ENCODE measurements at places on chromosomes 2 and 18.

- DNase-seq: no peak
Observed at GRCh38 chr18:37368110-37368954, 197.3 kb downstream of the CELF4 start.

DNA sequence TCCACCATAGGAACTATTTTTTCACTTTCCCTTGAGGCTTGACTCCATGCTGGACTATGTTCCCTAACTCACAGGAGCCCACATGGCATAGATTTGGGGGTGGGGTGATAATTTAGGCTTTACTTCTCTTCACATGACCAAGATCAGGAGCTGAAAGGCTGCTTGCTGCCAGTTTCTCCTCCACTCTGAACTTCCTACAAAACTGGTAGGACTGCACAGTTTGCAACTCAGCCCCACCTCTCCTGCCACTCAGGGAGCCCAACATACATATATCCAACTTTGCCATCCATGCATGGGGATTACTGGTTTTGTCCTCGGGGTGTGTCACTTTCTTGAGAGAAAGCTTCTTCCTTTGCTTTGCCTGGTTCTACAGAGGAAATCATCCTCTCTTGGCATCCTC, 14.2 kb downstream of the INO80D start:
- DNase-seq: no peak

DNA sequence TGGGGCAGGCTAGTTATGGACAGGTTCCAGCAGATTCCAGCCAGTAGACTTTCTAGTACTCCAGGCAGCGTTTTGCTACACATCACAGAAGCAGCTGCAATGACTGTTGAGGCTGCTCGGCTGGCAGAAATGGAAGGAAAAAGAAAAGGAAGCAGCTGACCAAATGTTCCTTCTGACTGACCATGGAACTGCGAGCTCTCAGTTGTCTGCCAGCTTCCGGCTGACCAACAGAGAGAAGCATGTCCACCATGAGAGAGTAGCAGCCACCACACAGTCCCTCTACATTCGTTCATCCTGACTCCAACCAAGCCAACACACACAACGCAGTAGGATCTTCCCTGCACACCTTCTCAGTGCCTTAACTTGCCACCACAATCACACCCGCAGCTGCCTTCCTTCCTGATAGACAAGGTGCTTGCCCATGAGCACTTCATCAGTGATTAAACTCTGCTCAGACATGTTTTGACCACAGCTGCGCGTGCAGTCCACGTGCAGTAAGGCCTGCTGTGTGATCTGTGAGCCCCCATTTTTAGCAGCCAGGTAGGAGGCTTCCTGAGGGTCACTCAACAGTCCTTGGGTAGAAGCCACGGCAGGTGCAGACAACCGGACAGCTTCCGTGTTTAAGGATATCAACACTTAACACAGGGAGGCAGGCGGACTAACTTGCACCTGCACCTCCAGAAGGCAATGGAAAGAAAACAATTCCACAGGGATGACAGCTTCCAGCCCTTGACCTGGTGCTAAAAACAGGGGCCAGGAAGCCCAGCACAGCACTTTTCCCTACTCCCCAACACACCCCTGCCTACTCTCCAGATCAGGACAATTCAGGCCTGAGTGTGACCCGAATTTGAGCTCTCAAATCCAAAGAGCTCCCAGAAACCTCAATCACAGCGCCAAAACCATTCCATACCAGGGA, 996 bp downstream of the TGFBRAP1 start:
- no peak for DNase-seq

DNA sequence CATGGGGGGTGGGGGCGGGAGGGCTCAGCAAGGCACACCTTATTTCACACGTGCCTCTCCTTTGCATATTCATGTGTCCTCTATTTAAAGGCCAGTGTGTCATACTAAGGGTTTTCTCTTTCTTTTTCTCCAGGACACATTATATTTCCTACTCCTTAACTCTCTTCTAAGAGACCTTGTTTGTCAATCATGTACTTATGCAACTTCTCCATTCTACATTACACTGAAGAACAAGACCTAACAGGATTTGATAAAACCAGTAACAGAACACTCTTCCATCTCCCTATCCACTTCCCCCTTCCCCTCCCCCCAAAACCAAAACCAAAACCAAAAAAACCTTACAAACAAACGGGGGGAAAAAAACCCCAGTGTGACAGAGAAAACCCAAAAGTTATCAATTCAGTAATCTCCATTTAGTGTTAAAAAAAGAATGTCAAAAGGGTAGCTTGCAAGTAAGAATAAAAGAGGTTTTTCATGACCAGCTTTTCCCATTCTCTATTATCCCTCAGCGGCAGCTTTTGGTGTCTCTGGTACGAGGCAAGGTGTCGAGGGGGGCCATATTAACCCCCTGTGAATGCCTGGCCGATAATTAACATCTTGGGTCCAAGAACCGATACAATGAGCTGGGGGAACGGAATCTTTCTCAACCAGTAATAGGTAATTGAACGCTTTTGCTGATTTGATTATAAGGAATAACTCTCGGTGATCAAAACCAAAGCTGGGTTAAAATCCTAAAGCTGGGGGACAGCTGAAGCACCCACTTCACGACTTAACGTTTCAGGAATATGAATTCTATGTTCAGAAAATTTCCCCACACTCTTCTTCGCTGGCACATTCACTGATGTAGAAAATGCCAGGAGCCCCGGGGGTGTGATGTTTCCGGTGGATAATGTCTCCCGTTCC, 191.0 kb upstream of the TCF4 start:
- no peak for DNase-seq

- DNase-seq: no peak
Observed at GRCh38 chr2:230520875-230521155, 104.8 kb downstream of the SP100 start.

DNA sequence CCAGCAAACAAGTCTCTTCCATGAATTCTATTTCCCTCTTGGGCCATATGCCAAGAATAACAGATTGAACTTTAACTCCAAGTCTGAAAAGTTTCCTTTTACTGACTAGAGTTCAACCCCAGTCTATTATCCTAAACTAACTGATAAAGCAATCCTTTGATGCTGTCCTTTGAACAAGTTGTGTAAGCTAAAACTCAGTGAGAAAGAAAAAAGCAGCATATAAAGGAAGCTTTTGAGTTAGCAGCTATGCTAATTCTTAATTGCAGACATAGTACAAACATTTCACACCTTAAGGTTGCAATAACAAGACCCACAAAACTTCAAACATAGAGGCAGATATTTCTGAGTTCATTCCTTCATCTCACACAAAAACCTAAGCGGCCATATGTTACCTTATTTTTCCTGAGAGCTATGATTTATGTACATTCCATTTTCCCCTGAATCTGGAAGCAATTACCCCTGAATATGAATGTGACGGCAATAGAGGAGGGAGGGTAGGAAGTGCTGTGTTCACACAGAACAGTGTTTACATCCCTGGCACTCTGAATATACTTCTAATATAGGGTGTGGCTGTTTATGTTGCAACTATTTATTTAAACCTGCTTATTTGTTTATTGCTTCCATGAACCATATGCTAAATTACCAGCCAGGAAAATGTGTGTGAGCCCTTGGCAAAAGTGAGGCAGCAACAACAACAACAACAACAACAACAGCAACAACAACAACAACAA, 180.6 kb downstream of the IRS1 start:
- DNase-seq: peak; percentile 84

DNA sequence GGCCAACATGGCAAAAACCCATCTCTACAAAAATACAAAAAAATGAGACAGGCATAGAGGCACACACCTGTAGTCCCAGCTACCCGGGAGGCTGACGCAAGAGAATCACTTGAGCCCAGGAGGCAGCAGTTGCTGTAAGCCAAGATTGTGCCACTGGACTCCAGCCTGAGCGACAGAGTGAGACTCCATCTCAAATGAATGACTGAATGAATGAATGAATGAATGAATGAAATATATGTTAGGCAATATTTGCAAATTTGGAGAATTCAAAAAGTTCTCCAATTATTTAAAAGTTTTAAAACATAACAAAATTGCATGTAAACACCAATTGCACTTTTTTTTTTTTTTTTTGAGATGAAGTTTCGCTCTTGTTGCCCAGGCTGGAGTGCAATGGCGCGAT, 61.7 kb downstream of the STRN start:
- no peak for DNase-seq

- DNase-seq: no peak
Observed at GRCh38 chr2:132886574-132886973, 216.6 kb upstream of the LYPD1 start.

DNA sequence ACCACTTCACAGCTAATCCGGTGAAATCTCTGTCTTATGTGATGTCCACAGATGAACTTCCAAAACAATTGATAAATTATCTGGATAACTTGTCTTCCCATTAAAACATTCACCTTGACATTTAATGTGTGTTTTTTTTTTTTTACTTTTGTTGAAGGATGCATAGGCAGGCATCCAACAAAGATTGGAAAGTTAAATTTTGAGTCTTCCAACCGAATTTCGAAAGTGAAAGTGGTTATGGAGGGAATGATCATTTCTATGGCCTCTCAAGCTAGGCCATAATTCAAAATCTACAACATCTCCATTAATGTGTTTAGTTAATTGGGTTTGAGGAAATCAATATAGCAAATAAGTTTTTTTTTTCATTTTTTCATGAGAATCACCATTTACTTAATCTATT, 1495.5 kb upstream of the ACVR2A start:
- DNase-seq: no peak

DNA sequence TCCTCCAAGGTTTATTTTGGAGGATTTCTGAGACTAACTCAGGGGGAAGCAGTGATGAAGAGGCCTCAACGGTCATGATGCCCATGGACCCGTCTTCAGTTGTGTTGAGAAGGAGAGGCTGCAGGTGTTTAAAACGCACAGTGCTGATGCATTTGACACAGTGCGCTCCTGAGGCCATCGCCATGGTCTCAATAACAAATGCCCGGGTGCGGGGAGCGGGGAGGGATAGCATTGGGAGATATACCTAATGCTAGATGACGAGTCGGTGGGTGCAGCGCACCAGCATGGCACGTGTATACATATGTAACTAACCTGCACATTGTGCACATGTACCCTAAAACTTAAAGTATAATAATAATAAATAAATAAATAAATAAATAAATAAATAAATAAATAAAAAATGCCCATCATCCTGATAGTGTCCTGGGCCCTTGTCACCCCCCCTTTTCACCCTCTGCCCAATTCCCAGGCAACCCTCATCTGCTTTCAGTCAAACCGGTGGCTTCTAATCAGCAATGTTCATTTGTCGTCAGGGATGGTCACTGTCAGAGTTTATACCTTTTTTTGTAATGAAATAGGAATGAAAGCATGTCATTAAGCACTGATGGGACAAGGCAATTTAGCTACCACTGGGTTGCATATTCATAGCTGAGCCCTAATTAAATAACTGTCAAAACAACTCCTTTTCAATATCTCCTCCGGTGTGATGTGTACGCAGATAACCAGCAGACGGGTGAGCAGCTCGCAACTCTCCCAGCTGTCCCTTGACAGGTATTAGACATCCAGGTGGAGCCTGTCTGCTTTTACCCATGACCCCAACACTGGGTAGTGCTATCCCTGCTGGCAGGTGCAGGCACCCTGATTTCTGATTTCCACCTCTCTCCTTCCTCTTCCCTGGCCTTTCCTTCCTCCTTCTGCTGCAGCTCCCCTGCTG, 95.9 kb downstream of the KCNF1 start:
- no peak for DNase-seq

- no peak for DNase-seq
Observed at GRCh38 chr2:104402825-104403224, 451.1 kb upstream of the POU3F3 start.

GRCh38 chr2:174485788-174486562, 854 bp downstream of the GPR155 start:
- no peak for DNase-seq

GRCh38 chr2:101779656-101780055, 82.1 kb downstream of the MAP4K4 start:
- no peak for DNase-seq

GRCh38 chr18:6810191-6810590, 80.7 kb downstream of the ARHGAP28 start:
- no peak for DNase-seq

DNA sequence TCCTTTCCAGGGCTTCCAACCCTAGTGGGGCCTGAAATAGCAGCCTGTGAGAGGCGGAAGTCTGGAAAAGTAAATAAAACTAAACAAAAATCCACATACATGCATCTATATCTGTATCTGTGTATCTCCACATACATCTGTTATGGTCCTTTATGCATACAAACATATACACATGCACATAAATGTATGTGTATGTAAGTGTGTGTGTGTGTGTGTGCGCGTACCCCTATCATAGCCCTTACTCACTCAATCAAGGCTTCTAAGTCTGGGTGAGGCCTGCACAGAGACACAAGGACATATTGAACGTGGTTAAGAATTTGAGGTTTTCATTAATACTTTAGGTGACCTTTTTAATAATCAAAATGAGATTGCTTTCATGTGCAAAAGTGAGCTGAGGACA, 98.9 kb upstream of the CYRIA start:
- no peak for DNase-seq

DNA sequence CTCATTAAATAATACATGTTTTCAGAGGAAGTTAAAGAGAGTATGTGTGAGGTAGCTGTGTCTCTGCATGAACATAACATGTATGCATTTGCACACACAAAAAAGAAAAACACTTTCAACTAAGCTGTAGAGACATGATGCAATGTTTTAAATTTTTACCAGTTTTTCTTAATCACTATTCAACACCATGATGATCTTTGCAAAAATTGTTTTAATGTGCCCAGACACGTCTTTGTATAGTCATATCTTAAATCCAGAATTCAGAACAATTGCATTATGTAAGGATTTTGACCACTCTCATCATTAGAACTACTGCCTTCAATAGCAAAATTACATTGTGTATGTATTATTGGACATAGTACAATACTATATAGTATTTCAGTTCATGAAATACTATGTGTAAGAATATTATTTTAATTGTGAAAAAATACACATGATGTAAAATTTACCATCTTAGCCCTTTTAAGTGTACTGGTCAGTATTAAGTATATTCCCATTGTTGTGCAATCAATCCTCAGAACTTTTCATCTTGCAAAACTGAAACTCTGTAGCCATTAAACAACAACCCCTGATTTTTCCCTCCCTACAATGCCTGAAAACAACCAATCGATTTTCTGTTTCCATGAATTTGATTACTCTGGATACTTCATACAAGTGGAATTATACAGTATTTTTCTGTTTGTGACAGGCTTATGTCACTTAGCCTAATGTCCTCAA, 104.5 kb upstream of the ACVR2A start:
- DNase-seq: no peak

GRCh38 chr2:128195435-128195984, 104.5 kb downstream of the UGGT1 start:
- DNase-seq: no peak

GRCh38 chr18:35478520-35479435, 19.0 kb downstream of the INO80C start:
- DNase-seq: no peak

Measured in HFF-Myc (cell line).